ENCODE measurements at places on chromosomes 16 and 17.

DNA sequence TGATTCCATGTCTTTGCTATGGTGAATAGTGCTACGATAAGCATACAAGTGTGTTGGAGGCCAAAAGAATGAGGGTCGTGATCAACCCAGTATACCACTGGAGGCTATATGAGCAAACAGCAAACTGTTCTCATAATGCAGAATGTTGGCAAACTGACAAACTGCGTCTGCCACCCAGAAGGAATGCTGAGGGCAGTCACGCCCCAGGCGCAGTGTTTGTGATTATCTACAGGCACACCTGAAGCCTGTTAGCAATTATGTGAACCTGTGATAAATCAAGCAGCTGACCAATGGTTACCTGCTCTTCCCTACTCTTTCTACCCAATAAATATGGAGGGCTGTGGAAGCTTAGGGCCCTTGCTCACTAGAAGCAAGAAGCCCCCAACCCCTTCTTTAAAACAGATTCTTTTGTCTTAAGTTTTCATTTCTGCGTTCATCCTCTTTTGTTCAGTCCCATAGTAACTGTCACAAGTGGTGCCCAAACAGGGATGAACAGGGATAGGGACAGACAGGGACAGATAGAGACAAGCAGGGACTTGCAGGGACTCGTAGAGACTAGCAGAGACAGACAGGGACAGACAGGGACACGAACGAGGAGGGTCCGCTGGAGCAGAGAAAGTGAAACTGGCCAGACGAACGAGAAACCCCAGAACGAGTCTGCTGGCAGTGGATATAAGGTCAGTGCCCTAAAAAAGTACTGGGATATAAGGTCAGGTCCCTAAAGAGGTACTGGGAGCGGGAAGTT is 25.1 kb downstream of the CD300LG start:
- no peak for DNase-seq

- DNase-seq = no peak
Measured at GRCh38 chr16:8614435-8615029, 7.0 kb upstream of the METTL22 start.

GRCh38 chr17:1414001-1414574 is 14.1 kb upstream of the YWHAE start:
- no peak for DNase-seq

DNA sequence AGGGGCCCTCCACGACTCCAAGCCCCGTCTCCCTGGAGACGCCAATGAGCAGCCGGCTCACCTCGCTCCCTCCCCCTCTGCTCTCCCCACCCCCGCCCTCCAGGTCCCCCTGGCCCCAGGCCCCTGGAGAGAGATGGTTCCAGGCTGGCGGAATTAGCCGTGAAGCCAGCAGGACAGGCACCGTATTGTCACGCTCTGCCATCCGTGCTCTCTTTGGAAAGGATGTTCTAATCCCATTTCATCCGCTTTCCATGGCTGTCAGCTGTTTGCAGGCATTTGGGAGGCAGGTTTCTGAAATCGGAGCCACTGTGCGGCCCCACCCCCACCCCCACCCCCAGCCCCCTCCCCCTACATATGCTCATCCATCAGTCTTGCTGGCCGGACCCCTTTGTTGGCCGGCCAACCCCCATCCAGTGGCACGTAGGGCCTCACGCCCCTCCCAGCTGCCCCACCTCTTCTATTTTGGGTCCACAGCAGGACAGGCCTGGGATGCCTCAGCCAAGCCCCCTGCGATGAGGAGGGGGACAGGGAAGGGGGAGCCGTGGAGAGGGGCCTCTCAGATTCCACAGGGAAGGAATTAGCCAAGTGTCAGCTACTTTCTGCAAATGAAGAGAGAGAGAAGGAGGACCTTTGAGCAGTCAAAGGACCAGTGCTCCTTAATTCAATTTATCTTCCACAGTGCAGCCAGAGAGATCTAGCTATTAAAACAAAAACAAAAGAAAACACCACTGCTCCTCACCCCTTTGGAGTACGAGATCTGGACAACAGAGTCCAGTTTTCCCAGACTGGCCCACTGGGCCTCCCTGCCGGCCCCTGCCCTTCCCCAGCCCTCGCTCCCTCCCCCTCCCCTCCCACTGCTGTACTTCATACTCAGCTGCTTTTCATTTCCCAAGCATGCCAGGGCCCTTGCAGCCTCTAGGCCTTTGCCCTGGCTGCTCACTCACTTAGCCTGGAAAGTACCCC is 30.7 kb downstream of the SDK2 start:
- no peak for DNase-seq

DNA sequence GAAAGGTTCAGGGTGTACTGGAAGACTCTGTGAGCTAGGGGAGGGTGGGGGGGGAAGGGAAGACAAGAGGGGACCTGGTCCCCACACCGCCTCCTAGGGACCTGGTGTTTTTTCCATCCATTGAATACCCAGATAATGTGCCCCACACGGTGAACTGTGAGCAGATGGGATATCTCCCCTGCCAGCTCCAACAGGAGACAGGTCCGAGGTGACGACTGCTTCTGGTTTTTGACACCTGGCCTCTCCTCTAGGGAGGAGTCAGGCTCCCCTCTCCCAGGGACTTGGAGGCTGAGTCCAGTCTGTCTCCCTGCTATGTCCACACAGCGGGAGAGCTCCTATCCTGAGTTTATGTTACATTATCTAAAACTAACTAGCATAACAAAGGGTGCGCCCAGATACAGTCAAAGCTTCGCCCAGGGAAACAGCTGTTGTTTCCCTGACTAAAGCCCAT is 1.8 kb downstream of the MARVELD3 start:
- DNase-seq = no peak

DNA sequence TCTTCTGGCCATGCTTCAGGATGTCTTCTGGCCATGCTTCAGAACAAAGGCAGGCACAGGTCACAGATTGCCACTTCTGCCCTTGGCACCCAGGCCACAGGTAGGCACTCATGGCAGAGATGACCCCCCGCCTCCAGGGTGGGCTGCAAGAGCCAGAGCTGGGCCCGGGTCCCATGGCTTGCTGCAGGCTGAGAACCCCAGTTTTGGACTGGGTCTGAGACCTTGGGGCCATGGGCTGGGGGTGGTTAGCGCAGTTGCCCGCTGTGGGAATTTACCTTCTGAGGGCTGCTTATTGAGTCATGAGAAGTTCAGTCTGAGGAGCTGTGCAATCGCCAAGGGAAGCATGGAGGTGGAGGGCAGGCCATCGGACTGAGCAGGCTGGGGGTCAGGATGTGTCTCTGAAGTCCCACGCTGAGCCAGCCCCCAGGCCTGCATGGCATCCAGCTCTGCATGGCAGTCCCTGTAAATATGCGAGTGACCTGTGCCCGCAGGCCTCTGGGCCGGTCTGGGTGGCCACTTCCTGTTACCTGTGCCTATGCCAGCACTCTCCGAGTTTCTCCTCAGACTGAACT is 1.7 kb downstream of the ANKRD13B start:
- DNase-seq = no peak
